ENCODE measurements at places on chromosomes 12 and 14.

GRCh38 chr12:69059465-69060457, 126.8 kb upstream of the CPM start:
- DNase-seq: no peak

GRCh38 chr14:66174453-66174891, 311.7 kb upstream of the CCDC196 start:
- no peak for DNase-seq

GRCh38 chr12:104958805-104959334, 780 bp upstream of the SLC41A2 start:
- no peak for DNase-seq

GRCh38 chr14:68922886-68923285, 56.2 kb downstream of the ACTN1 start:
- DNase-seq: no peak

DNA sequence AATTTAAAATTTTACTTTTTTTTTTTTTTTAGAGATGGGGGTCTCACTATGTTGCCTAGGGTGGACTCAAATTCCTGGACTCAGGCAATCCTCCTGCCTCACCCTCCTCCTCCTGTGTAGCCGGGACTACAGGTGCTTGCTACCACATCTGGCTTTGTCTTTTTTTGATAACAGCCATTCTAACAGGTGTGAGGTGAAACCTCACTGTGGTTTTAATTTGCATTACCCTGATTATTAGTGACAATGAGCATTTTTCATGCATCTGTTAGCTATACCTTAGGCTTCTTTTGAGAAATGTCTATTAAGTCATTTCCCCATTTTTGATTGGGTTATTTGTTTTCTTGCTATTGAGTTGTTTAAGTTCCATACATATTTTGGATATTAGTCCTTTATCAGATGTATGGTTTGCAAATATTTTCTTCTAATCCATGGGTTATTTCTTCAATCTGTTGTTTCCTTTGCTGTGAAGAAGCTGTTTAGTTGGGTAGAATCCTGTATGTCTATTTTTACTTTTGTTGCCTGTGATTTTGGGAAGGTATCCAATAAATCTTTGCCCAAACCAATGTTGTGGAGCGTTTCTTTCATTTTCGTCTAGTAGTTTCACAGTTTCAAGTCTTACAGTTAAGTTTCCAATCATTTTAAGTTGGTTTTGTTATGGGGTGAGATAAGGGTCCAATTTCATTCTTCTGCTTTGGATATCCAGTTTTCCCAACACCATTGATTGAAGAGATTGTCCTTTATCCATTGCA, 86.1 kb downstream of the MYF5 start:
- no peak for DNase-seq
